ENCODE measurements at places on chromosomes 3 and 15. TPM values are rescaled to one million over a fixed set of nuclear protein-coding genes. Genes with fewer than 3 reads are reported as not detected.

The CRYGS gene
- 1.9 TPM for total RNA-seq

DNA sequence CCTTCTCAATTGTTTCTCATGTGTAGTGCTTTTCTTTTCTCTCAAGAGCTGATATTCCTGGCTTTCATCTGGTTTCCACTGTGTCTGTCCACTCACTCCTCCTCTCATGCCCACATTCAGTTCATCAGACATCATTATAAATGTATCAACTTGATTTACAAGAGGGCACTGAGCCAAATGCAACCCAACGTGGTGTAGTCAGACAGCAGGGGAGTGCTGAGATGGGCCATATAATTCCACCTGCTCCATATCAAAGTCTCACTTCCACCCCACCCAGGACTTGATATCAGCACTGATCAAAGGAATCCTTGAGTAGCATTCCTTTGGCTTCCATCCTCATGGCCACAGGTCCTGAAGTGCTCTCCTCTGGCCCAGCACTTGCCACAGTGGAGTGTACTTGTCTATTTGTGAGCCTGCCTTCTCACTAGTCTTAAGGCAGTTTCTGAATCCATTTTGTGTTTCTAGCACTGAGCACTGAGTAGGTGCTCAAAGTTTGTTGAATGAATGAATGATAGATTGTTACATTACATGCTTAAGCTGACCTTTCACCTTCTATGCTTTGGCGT is 252.8 kb downstream of the CLSTN2 start:
- no peak overlapping the region for H3K4me3 ChIP-seq
- H3K36me3 ChIP-seq: no peaks in the 10 kb centered on the region
- peaks cover 7% of the 10 kb centered on the region for H3K4me1 ChIP-seq
- no peak for DNase-seq
- H3K27ac ChIP-seq: no peak overlapping the region
- no peaks in the 10 kb centered on the region for H3K27me3 ChIP-seq

DNA sequence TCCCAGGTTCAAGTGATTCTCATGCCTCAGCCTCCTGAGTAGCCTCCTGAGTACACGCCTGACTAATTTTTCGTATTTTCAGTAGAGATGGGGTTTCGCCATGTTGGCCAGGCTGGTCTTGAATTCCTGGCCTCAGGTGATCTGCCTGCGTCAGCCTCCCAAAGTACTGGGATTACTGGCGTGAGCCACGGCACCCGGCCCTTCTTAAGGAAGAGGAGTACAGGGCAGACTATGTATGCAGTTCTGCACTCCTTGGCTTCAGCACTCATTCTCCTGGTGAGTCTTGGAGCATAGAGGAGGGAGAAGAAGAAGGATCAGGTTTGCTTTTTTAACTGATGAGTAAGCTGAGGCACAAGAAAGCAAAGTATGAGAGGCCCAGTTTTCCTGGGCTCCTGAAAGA is 99.8 kb upstream of the HACD2 start:
- H3K27ac ChIP-seq: no peak overlapping the region
- no peaks in the 10 kb centered on the region for H3K36me3 ChIP-seq
- peaks cover 13% of the 10 kb centered on the region for H3K4me1 ChIP-seq
- no peaks in the 10 kb centered on the region for H3K27me3 ChIP-seq
- no peak overlapping the region for H3K4me3 ChIP-seq

The DISP2 gene
- 0.12 TPM for total RNA-seq

DNA sequence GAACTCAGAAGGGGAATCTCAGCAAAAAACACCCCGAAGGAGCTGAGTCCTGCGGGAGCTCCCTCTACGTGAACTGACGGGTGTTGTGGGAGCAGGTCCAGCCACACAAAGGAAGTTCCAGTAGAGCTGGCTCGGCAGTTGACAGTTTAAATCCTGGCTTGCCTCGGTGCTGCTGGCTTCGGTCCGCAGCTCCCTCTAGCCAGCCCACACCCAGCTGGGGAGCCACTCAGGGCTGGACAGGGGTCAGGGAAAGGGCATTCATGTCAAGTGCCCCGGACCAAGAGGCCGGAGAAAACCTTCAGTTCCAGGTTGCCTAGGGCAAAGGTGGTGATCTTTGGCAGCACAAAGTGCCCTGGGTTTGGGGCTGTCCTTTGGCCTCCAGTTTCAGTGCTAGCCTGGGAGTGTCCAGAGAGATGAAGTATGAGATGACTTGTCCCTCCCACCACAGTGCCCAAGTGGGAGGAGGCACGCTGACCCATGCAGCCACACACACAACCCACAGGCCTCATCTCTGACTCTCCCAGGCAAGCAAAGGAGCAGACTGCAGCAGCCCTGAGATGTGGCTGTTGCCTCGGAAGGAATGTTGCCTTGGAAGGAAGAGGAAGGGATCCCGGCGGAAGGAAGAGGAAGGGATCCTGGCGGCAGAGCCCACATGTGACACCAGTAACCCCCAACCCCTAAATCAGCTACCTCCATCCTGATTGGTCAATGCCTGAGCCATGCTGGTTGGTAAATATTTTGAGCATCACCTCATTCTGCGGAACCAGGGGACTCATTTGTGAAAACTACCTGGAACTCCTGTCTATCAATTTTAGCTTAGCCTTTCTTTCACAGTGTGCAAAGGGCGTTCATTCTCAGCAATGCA is 13.9 kb upstream of the ANPEP start:
- DNase-seq: no peak
- peak overlapping the region; percentile 0 for H3K27ac ChIP-seq
- H3K4me3 ChIP-seq: no peak overlapping the region
- H3K27me3 ChIP-seq: no peaks in the 10 kb centered on the region
- peaks cover 15% of the 10 kb centered on the region for H3K4me1 ChIP-seq

DNA sequence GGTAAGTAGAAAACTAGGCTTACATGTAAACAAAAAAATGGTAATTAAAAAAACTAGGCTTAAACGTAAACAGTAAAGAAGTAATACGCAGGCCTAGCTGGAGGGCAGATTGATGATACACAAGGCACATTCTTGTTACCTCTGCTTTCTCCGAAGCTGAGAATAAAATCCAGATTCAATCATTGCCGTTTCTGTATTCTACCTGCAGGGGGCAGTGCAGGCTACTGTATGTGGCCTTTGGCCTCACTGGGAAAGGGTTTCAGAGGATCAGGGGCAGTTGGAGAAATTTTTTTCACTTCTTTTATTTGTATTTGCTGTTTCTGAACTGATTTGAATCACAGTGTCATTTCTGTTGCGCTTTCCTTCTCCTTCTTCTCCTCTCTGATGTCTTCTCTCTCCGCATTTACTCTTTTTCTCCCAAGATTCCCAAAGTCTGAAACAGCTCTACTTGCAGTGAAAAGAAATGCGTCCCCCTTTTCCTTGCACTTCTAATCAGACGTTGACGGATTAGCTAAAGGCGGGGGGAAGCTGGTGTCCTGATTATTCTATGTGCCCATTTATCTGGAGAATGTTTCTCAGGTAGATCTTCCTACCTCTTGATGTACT is 67.1 kb upstream of the MCTP2 start:
- H3K4me1 ChIP-seq: no peaks in the 10 kb centered on the region
- peak; percentile 80 for DNase-seq
- no peak overlapping the region for H3K27ac ChIP-seq
- H3K4me3 ChIP-seq: no peak overlapping the region

The OR4F15 gene
- not detected for total RNA-seq

- H3K27me3 ChIP-seq: no peaks in the 10 kb centered on the region
- no peak overlapping the region for H3K4me3 ChIP-seq
- H3K36me3 ChIP-seq: no peaks in the 10 kb centered on the region
- H3K27ac ChIP-seq: no peak overlapping the region
- H3K4me1 ChIP-seq: no peaks in the 10 kb centered on the region
These were observed 185.8 kb upstream of the UBE3A start for GRCh38 chr15:25624504-25625177.

The FRMD5 gene
- total RNA-seq: 3.8 TPM

GRCh38 chr15:87681104-87681503 is 575.4 kb downstream of the NTRK3 start:
- DNase-seq: no peak
- no peaks in the 10 kb centered on the region for H3K27me3 ChIP-seq
- H3K4me3 ChIP-seq: no peak overlapping the region
- H3K36me3 ChIP-seq: no peaks in the 10 kb centered on the region
